ENCODE measurements at places on chromosomes 7 and 10. TPM values are rescaled to one million over a fixed set of nuclear protein-coding genes. Genes with fewer than 3 reads are reported as not detected.

PIK3CG gene
- total RNA-seq = 0.26 TPM

AQP1 gene
- total RNA-seq = 127 TPM

CNPY1 gene
- total RNA-seq = not detected

CDK13 gene
- 50.4 TPM for total RNA-seq

TMEM273 gene
- total RNA-seq = 0.37 TPM

SPDYE2B gene
- total RNA-seq = not detected

Measured in aortic smooth muscle cell (primary cell).